ENCODE measurements at places on chromosomes 12 and 14.

DNA sequence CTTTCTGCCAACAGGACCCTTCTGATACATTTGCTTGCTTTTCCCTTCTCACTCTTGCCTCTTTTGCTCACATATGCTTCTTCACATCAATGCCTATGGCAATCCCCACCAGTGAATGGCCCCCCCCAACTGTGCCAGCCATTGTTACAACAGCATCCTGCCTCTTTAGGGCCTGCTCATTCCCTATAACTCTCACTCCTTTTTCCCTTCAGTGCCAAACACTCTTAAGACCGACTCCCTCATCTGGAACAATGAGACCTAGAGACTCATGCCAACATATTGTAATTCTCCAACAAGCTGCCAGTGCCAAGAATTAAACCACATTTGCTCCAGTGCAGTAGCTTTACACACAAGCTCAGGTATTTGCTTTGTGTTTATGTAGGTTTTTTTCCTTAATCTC, 189.0 kb downstream of the SOX5 start:
- DNase-seq, result no peak

- DNase-seq, result no peak
Measured at GRCh38 chr14:77043984-77044485, 15.5 kb upstream of the IRF2BPL start.

GRCh38 chr12:116302166-116303058, 24.9 kb upstream of the MED13L start:
- no peak for DNase-seq

DNA sequence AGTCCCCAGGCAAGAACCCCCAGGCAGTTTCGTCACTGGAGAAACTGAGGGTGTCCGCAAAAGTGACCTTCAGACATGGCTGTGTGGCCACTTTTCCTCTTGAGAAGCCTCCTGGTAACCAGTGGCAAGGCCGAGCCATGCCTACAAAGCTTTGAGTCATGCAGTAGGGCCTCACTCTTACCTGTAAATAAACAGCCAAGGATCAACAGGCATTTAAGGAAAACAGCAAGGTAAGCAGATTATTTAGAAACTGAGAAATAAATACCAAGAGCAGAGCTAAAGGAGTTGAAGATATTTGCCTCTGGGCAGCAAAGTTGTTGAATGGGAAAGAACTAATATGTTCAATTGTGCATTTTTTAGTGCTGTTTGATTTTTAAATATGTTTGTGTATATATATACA, 141.0 kb upstream of the BCL2L14 start:
- no peak for DNase-seq

- DNase-seq, result no peak
Measured at GRCh38 chr12:124378926-124379325, 84.0 kb downstream of the RFLNA start.

DNA sequence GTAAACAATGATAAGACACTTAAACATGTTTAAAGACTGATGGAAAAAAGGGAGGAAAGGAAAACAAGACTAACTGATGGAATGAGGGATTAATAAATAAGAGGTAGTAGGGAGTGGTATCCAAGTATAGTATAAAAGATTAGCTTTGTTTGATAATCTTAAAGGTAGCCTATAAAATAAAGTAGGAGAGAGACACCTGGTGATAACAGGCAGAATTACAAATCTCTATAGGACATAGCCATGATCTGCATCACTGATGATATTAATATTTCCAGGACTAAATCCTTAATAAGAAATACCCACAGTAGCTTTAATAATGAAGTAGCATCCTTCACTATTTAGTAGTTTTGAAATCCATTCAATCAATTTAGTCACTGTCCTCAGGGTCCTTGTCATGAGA, 30.4 kb downstream of the DLGAP5 start:
- no peak for DNase-seq

GRCh38 chr12:120119271-120119973, 2.9 kb upstream of the RAB35 start:
- no peak for DNase-seq

GRCh38 chr14:82394916-82395315, 861.3 kb upstream of the SEL1L start:
- no peak for DNase-seq

- no peak for DNase-seq
Measured at GRCh38 chr12:60345442-60345841, 749.6 kb downstream of the SLC16A7 start.

- no peak for DNase-seq
Measured at GRCh38 chr14:95136631-95137030, 20.7 kb downstream of the DICER1 start.

DNA sequence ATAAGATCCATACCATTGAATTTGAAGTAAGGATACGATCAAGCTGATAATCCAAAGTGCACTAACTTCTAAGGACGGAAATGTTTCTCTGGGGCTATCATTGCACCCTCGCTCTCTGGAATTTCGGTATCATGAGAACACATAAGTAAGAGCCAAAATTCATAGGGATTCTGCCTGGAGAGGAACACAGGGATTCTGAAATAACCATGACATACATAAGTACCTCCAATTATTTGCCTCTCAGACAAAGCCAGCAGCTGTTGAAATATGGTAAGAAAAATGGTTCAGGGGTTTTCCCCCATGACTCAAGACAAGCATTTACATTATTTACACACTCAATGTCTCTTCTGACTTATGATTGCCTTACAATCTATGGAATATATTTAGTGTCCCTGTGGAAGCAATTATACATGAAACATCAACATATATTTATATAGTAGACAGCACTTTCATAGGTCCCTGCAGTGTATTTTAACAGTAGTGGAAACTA, 1123.6 kb upstream of the SEL1L start:
- DNase-seq, result peak; percentile 31

- no peak for DNase-seq
Measured at GRCh38 chr12:105347499-105347898, 17.0 kb downstream of the C12orf75 start.

DNA sequence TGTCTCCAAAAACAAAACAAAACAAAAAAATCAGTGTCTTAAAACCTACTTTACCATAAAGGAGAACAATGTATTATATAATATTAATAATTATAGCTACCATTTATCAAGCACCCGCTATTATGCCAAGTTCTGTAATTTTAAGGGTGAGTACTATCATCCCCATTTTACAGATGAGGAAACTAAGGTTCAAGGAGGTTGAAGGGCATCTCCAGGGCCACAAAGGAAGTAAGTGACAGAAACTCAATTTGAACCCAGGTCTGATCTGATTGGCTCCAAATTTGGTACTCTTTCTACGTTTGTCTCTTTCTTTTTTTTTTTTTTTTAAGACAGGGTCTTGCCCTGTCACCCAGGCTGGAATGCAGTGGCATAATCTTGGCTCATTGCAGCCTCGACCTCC, 115.4 kb downstream of the BCAT1 start:
- DNase-seq, result no peak

DNA sequence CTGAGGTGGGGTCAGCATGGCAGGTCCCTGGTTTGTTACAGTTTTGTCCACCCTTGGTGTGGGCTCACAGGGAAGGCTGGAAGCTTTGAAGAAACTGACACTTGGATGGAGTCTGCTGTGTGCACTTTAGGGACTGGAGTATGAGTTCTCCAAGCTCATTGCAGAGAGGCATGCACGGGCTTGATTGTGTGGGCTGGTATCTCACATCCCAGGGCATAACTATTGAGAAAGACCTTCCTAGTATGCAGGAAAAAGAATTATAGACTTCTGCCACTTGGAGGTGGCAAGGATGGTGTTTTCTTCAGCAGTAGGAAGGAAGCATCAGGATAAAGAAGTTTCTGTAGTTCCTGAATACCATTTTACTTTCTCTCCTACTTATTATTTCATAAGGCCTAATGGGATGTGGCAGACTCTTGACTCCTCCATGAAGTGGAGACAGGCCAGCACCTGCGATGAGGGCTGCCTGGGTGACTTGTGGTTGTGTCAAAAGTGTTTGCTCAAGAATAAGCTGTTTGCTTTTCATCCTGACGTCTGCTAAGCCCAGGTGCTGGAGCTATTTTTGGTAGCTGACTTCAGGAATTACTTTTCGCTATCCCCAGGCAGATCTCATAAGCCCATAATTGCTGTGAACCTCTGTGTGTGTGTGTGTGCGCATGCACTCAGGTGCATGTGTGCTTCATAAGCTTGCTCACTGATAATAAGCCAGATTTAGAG, 125.8 kb downstream of the KTN1 start:
- DNase-seq, result peak; percentile 80

DNA sequence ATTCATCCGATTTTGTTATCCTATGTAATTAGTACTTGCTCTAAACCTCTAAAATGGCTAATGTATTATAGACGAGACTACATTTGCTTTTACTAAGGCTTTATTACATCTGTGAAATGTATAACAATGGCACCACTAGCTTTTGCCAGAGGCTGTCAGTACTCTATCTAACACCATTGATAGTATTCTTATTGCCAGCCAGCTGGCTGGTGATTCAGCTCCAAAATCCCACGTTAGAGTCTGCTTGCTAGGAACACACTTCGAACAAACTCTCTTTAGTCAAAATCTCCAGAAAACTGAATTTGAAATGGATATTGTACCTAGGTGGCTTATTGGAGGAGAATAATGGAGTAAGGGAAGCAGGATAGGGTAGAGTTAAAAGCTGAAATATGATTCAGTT, 839.2 kb downstream of the SLC6A15 start:
- DNase-seq, result no peak

- DNase-seq, result no peak
Measured at GRCh38 chr12:29429999-29430715, 49.2 kb upstream of the ERGIC2 start.

DNA sequence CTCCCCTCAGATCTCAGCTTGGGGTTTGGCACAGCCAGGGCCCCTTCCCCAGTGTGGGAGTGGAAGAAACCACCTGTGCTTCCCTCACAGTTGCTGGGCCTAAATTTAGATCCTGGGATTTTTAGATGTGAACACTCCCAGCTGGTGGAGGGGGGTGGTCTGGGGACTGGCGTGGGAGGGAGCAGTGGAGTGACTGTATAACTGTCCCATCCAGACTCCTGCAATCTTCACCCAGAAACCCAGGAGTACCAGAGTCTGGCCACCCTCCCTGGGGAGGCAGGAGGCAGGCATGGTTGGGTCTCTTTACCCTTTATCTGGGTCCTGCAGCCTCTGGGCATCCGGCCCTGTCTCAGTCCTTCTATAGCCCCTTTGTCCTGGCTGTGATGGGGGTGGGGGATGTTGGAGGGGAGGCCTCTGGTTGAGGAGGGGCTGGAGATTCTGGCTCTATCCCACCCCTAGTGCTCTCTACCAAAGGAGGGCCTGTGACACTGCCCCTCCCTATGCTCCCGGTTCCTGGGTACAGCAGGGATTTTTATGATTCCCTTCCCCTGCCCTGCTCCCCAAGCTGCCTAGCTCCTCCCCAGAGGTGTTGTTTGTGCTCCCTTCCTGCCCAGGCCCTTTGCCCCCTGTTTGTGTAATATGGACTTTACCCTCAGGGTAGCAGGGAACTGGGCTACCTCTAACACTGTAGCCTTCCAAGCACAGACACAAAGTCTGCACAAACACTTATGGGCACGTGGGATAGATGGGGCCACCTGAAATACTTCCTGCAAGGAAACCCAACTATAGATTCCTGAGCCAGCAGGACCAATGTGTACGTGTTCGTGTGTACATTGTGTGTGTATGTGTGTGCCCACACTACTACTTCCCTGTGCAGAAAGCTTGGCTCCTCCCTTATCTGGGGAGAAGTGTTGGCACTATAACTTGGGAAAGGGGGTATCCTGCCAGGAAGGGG, 1.7 kb downstream of the ERBB3 start:
- no peak for DNase-seq

DNA sequence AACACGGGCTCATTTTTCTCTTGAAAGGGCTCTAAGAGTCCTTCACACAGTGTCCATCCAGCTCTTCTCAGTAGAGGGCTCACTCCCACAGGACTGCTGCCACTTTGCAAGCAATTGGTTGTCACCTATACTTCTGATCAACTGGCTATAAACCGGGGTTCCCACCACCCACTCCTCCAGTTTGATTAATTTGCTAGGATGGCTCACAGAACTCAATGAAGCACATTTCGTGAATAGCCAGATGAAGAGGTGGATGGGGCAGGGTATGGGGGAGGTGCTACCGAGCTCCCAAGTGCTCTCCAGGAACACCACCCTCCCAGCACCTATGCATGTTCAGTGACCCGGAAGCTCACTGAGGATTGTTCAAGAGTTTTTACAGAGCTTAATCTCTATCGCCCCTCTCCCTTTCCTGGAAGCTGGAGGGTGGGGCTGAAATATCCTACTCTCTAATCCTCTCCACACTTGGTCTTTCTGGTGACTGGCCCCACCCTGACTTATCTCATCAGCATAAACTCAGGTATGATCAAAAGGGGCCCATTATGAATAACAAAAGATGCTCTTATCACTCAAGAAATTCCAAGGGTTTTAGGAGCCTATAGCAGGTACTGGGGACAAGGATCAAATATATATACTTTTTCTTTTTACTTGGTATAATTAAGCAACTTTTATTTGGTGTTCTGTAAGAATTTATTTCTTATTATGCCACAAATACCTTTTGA, 13.9 kb upstream of the EGLN3 start:
- DNase-seq, result no peak

DNA sequence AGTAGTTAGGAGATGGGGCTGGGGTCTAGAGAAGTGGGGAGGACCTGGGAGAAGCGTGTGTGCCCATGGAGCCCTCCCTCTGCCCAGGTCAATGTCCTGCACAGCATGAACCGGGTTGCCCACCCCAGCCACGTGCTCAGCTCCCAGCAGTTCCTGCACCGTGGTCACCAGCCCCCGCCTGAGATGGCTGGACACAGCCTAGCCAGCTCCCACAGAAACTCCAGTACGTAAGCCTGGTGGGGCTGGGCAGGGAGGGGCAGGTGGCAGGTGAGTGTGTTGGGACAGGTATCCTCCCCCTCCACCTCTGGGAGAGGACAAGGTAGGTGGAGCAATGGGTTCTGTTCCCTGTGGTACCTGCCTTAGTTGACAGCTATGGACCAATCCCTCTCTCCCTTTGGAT, 20.7 kb downstream of the CLSTN3 start:
- DNase-seq, result no peak

DNA sequence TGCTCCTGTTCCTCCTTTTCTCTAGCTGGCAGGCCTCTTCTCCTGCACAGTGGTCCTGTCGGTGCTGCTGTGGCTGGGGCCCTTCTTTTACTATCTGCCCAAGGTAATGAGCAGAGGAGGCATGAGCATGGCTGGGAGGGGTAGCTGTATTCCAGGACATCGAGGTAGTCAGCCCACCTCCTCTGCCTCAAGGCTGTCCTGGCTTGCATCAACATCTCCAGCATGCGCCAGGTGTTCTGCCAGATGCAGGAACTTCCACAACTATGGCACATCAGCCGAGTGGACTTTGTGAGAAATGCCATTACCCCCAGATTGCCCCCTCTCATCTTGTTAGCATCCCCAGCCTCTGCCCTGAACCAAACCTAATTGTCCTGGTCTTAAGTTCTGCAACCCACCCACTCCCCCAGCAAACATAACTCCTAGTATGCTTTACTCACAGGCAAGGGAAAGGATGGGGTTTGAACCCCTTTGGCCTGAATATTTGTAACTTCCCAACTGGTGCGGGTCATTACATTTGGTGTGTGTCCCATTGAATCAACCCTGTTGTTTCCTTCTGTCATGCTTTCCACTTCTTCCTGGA, 9.1 kb downstream of the B4GALNT1 start:
- DNase-seq, result no peak
